ENCODE measurements at places on chromosomes 3 and 15. TPM values are rescaled to one million over a fixed set of nuclear protein-coding genes. Genes with fewer than 3 reads are reported as not detected.

- no peak for DNase-seq
Measured at GRCh38 chr3:171809611-171809860, 747 bp downstream of the PLD1 start.

PTX3 gene
- 0.15 TPM for polyA plus RNA-seq

DNA sequence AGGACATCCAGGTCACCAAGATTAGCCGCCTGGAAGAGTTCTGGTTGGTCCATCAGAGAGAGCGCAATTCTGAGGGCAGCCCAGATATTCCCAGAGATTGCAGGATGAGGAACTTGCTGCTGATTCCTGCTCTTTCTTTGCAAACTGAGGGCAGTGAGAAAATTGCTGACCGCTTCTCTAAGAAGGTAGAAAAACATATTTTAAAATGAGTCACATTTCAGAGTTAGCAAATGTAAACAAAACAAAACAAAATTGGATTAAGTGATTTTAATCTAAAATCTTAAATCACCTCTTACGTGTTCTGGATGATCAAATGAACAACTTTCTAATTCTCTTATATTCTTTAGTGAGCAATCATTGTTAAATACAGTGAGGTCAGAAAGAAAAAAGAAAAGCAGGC is 149.0 kb downstream of the USP13 start:
- DNase-seq: no peak

MOBP gene
- polyA plus RNA-seq: 0.01 TPM

ADAMTS17 gene
- polyA plus RNA-seq: 0.49 TPM

DNA sequence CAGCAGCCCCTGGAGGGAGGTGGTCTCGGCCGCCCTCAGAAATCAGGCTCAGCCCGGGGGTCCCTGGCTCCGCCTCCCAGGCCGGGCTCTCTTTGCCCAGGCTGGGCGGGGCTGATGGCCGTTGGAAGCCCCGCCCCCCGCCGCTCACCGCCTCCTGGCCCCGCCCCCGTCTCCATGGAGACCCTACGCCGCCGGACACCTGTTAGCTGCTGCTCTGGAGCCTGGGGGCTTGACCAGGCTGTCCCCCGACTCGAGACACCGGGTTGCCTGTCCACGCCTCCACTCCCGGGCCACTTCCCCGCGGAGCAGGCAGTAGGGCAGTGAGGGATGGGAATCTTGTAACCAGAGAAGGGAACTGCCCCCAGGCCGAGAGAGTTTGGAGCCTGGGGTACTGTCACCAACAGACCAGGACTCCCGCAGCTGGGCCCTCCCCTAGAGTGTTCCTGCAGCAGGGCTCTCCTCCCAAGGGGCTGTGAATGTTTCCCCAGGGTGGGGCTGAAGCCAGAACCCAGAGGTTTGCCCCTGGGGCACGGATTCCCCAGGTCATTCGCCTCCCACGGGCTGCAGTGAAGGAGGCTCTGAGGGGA is 27.8 kb upstream of the RPL32 start:
- peak; percentile 61 for DNase-seq

Measured in heart right ventricle (tissue), 16 donors.